ENCODE measurements at places on chromosomes 4 and X.
A peak's percentile ranks its signal among the peaks of the same experiment; 100 is the strongest.

- DNase-seq: no peak
Observed at GRCh38 chrX:53194308-53194707, 30.7 kb downstream of the KDM5C start.

DNA sequence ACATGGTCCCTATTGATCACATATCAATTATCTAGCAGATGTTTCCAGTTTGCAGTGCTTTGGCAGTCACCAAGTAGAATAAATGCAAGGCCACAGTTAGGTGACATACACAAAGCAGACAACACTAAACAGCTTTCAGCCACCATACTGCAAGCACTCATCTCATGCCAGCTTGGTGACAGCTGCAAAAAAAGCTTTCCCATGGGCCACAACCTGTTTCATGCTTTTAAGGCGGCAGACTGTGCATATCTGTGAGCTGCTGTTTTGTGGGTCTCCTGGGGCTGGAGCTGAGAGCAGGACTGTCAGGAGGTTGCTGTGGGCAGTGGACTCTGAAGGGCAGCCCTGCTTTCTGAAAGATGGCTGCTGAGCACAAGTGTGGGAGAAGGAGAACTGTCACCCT lies 82.6 kb downstream of the FHDC1 start:
- no peak for DNase-seq

GRCh38 chr4:70606459-70606858 lies 14.4 kb downstream of the AMBN start:
- no peak for DNase-seq

- DNase-seq: no peak
Observed at GRCh38 chr4:98293104-98293887, 32.1 kb downstream of the RAP1GDS1 start.

DNA sequence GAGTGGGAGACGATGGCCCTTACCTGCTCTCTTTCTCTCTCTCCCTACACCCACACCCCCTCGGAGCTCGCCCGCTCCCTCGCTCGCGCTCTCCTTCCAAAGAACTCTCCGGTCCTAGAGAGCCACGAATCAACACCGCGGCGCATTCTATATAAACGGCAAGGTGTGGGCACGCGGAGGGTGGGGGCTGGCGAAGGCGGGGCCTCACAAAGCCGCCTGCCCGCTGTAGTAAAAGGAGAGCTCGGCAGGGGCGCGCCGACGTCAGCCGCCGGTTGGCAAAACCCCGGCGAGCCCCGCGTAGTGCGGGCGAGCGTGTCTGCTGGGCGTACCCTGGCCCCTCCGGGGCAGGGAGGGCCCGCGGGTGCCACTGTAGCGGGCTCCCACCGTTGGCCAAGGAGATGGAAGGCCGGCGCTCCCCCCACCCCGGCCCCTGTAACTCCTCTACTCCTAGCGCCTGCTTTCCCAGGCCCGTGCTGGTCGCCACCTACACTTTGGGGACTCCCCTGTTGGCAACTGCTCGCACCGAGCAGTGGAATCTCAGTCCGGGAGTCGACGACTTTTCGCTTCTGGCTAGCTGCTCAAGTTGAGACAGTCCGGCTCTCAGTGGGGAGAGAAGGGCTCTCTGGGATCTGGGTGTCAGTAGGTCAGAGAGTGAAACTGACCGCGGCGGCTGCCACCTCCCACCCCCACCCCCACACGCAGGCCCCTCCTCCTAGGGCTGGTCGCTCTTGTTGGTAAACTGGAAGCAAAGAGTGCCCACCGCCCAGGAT lies 325.5 kb upstream of the F9 start:
- DNase-seq: no peak

- peak; percentile 31 for DNase-seq
Observed at GRCh38 chr4:181301735-181302710, 941.2 kb upstream of the TENM3 start.

GRCh38 chr4:76981644-76982043 lies 32.1 kb downstream of the SEPTIN11 start:
- DNase-seq: no peak

DNA sequence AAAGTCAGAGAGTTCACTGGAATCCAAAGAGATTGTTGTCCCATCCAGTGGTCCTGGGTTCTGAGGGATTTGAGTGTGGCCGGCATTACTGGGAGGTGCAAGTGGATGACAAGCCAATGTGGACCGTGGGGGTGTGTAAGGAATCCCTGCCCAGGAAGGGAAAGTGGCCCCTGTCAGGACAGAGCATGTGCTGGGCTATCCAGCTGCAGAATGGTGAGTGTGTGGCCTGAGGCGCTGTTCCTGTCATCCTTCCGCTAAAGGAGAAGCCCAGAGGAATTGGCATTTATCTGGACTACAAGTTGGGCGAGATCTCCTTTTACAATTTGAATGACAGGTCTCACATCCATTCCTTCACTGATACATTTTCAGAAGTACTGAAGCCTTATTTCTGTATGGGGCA lies 20.4 kb upstream of the TRIM60 start:
- DNase-seq: no peak

DNA sequence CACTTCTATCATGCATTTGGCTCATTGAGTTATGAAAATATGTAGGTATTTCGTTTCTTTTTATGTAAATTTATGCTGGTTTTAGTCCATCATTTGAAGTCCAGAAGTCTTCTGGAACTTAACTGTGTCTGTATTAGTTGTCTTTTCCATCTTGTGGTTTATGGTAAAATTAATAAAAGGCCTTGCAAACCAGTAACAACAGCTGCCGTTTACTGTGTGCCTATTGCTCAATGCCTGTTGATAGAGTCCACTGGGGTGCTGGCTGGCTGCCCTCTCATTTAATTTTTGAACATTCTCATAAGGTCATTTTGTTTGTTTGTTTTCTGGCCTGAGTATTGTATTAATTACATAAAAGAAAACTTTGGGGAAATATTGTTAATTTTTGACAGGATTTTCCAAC lies 98.0 kb downstream of the NAA11 start:
- no peak for DNase-seq

- DNase-seq: no peak
Observed at GRCh38 chrX:129445436-129445835, 77.9 kb downstream of the SMARCA1 start.

DNA sequence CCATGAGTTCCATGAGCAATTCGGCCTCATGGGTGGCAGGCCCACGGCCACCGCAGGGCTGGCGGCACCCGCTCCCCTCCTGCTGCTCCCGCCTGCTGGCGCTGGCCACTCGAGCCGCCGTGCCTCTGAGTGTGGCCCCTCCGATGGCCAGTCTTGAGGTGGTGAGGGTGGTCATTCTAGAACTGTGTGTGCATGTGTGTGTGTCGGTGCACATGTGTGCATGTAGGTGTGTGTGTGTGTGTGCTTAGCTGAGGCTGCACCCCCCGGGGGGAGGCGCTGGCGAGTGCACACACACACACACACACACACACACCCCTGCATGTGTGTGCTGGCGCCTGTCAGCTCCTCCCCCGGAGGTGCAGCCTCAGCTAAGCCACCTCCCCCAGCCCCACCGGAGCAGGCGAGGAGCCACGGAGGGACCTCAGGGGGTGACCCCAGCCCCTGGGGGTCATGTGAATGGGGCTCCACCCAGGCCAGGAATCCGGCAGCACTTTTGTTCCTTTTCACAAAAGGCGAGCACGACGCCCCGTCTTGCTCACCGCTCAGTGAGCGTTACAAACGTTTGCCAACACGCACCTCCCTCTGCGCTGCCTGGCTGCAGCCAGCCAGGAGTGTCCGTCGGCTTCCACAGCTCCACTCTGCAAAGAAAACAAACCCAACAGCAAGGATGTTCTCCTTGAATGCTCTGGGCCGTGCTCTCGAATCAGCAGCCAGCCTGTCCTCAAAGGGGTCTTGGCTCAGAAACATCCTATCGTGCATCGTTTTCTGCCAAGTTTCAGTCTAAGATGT lies 29.9 kb downstream of the FGFRL1 start:
- DNase-seq: no peak

DNA sequence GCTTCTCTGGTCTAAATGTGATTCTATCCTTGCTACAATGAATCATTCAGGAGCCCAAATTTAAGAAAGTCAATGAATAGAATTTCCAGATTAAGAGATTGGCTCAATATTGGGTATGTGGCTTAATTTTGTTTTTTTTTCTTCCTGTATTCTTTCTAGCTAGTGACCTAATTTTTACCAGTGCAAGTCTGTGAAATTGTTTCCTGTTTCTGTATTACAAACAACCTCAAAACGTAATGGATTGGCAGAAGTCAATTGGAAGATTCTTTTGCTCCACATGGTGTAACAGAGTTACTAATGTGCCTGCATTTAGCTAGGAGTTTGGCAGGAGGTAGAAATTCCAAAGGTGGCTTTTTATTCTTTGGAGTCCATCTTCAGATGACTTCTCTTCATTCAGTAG lies 17.6 kb downstream of the DYNLT3 start:
- no peak for DNase-seq

- no peak for DNase-seq
Observed at GRCh38 chr4:6608758-6609414, 31.6 kb upstream of the MRFAP1 start.

DNA sequence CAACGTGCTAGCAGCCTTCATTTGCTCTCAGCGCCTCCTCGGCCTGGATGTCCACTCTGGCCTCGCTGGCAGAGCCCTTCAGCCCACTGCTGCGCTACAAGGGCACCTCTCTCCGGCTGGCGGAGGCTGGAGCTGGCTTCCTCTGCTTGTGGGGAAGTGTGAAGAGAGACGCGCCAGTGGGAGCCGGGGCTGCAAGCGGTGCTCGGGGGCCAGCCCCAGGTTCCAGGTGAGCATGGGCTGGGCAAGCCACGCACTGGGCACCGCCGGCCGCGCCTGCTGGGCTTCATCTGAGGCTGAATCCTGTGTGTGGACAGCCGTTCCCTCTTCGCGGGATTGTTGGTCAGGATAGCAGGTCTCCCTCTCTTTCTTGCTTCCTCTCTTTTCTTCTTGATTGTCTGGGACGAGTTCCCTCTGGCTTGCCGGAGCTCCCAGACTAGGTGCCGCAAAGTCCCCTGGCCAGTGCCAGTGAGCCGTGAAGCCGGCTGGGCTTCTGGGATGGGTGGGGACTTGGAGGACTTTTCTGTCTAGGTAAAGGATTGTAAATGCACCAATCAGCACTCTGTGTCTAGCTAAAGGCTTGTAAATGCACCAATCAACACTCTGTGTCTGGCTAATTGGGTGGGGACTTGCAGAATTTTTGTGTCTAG lies 165.0 kb downstream of the HEPH start:
- DNase-seq: no peak

GRCh38 chrX:133434197-133434820 lies 19.0 kb upstream of the GPC4 start:
- DNase-seq: no peak

DNA sequence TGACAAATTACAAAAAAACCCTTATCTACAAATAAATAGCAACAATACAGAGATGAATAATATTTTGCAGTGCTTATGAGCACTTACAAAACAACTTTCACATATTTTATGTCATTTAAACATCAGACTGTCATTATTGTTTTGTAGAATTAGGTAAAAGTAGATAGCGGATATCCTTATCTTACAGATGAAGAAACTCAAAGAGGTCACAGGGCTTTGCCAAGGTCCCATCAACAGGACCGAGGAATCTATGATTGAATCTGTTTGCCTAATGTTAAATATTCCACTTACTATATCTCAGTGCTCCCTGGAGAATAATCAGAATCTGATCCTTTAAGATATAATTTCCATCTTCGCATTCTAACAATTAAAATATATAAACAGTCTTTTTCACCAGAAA lies 119.0 kb downstream of the GASK1B start:
- DNase-seq: no peak

DNA sequence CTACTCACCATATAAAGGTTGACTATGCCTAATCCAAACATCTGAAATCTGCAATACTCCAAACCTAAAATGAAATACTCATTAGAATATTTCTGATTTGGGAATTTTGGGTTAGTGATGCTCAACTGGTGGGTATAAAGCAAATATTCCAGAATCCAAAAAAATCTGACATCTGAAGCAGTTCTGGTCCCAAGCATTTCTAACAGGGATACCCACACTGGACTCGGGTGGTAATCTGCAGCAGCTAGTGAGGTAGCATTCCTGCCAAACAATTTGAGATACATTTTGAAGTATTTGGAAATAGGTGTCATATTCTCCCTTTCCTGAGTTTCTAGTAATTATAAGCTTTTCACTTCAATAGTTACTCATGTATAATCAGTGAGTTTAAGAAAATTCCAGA lies 49.6 kb upstream of the RPA4 start:
- no peak for DNase-seq

GRCh38 chr4:147060151-147060931 lies 114.7 kb upstream of the TTC29 start:
- DNase-seq: peak; percentile 87

GRCh38 chrX:69674891-69675290 lies 59.0 kb downstream of the EDA start:
- DNase-seq: no peak

DNA sequence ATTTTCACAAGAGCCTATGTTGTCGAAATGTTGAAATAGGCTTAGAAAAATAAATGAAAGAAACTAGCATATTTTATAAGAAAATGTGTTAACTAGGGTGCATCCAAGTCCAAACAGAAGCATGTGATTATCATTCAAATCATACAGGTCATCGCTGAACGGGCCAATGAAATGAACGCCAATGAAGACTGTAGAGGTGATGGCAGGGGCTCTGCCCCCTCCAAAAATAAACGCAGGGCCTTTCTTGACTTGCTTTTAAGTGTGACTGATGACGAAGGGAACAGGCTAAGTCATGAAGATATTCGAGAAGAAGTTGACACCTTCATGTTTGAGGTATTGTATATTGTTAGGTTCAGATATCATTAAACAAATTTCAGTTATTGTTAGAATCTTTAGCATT lies 9.6 kb downstream of the CYP4V2 start:
- no peak for DNase-seq

GRCh38 chr4:15398001-15398400 lies 29.8 kb upstream of the C1QTNF7 start:
- DNase-seq: no peak

GRCh38 chr4:56978750-56979303 lies at the start of gene POLR2B:
POLR2B (plus strand) TSS chr4:56978896; CDS start chr4:56978986, 90 bp downstream.
- DNase-seq: peak; percentile 78

DNA sequence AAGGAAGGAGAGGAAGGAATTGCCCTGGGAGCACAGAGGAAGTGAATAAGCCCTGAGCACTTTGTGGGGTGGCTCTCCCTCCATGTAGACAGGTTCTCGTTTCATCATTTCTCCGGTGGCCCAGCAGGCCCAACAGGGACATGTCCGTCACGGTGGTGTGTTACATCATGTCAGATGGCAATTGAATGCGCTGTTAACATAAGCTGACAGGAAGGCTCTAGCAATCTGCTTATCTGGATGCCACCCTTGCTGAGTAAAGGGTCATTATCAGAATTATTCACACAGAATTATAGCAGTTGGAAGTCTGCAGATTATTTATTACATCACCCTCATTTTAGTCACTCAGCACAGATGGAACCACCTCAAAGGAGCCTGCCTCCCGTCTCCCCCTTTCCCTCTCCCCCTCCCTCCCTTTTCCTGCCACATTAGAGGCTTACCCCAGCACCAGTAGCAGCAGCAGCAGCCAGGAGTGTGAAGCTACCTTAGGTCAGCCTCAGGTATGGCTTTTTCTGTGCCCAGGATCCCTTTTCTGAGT lies 124.3 kb upstream of the TRIM2 start:
- DNase-seq: no peak

- no peak for DNase-seq
Observed at GRCh38 chr4:89009115-89009514, 47.9 kb downstream of the FAM13A start.
